Smooth muscle cell of trachea (primary cell): ENCODE measurements at places on chromosomes 3 and 15. TPM values are rescaled to one million over a fixed set of nuclear protein-coding genes. Genes with fewer than 3 reads are reported as not detected.

The ITIH1 gene
- total RNA-seq = not detected in 2 replicates

The STX19 gene
- not detected in 2 replicates for total RNA-seq

The MGLL gene
- 38.7 and 78.1 TPM in 2 replicates for total RNA-seq

The CPNE9 gene
- total RNA-seq = not detected in 2 replicates

The PROK2 gene
- total RNA-seq = not detected in 2 replicates

The HCLS1 gene
- total RNA-seq = 0.15 and 0.17 TPM in 2 replicates

The ABCF3 gene
- 47.3 and 89.0 TPM in 2 replicates for total RNA-seq
